ENCODE measurements at places on chromosomes 5 and 9. TPM values are rescaled to one million over a fixed set of nuclear protein-coding genes. Genes with fewer than 3 reads are reported as not detected.

Gene TRAF1
- total RNA-seq, result 1.9 TPM

Gene LMX1B
- total RNA-seq, result 1.1 TPM

Gene ACSL6
- 0.10 TPM for total RNA-seq

Gene CCDC180
- total RNA-seq, result 0.58 TPM

Gene MZB1
- total RNA-seq, result not detected

Gene TRPM3
- not detected for total RNA-seq

Gene ORM2
- not detected for total RNA-seq

Gene SV2C
- total RNA-seq, result not detected

Gene KIAA1958
- total RNA-seq, result 2.3 TPM

Gene SPATA31E1
- 0.01 TPM for total RNA-seq

Gene FBLL1
- total RNA-seq, result 0.14 TPM

Gene ARAP3
- 4.6 TPM for total RNA-seq

Gene CFAP90
- total RNA-seq, result 0.72 TPM

Gene NTRK2
- 0.02 TPM for total RNA-seq

Gene STKLD1
- 0.64 TPM for total RNA-seq

Gene DNAH5
- 1.9 TPM for total RNA-seq

Gene PIP5K1B
- not detected for total RNA-seq

Gene SUSD3
- 0.82 TPM for total RNA-seq

Gene TMED9
- 276 TPM for total RNA-seq

Gene HTR4
- total RNA-seq, result not detected

Gene CNTRL
- total RNA-seq, result 4.3 TPM

Gene SPAAR
- total RNA-seq, result 0.09 TPM

Gene NTNG2
- total RNA-seq, result 1.2 TPM

Gene TXNDC8
- not detected for total RNA-seq

Gene GNG10
- 67.7 TPM for total RNA-seq

Gene IL9
- total RNA-seq, result not detected

Gene AK8
- 0.92 TPM for total RNA-seq

Gene FOXD4L6
- total RNA-seq, result 0.06 TPM

Gene LPAR1
- 22.1 TPM for total RNA-seq

Gene ANKRD33B
- 10.5 TPM for total RNA-seq

Gene PIP5KL1
- 1.1 TPM for total RNA-seq

Gene MPDZ
- 9.9 TPM for total RNA-seq

Gene LOX
- total RNA-seq, result 1.4 TPM

Gene RNF145
- 127 TPM for total RNA-seq
